ENCODE measurements at places on chromosomes 7 and 10.
A peak's percentile ranks its signal among the peaks of the same experiment; 100 is the strongest.

DNA sequence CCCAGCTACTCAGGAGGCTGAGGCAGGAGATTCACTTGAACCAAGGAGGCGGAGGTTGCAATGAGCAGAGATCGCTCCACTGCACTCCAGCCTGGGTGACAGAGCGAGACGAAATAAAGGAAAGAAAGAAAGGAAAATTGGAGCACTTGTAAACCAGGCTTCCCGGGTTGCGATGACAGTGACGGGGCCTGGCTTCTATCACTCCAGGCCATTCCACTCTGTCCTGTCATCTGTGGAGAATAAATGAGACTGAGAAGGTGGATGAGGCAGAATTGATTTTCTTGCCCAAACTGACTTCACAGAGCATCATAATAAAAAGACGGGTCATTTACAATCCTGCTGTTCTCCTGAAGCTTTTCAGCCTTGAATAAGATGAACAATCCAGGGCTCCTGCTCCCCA lies 12.1 kb upstream of the KPNA7 start:
- DNase-seq, result no peak

DNA sequence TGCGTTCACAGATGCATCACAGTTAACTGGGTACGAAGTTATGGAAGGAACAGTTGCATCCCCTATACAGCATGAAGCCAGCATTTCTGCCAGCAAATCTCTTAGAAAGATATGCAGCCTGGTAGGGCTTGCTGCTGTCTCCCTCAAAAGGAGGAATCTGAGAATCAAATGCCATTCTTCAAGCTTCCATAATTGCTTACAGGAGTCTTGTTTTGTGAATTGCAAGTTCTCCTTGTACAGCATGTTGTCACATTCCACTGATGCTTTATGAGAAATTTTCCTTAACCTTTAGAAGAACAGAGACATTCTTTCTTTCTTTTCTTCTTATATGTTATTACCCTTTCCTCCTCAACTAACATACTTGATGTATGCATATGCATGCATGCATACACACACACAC lies 134.6 kb downstream of the CHRM2 start:
- no peak for DNase-seq

- no peak for DNase-seq
Measured at GRCh38 chr7:113440173-113440572, 321.8 kb upstream of the SMIM30 start.

GRCh38 chr7:2248984-2249694 lies 7.1 kb downstream of the NUDT1 start:
- DNase-seq, result peak; percentile 53

DNA sequence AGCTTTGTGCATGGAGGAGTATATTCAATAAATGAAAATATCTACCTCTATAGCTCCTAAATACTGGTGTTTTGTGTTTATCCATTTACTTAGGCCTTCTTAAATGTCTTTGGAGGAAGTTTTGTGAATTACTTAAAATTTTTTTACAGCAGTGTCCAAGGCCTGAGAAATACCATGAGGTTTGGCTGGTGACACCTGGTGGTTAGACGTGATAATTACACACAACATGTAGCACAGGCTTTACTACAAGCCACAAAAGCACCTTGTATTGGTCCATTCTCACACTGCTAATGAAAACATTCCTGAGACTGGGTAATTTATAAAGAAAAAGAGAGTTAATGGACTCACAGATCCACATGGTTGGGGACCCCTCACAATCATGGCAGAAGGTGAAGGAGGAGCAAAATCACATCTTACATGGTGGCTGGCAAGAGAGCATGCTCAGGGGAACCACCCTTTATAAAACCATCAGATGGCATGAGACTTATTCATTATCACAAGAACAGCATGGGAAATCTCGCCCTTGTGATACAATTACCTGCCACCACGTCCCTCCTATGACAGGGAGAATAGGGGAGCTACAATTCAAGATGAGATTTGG lies 20.6 kb downstream of the HYAL4 start:
- DNase-seq, result peak; percentile 2

- no peak for DNase-seq
Measured at GRCh38 chr7:26853788-26854393, 10.5 kb downstream of the SKAP2 start.

All from T1000 (cell line).